Activated CD4-positive, alpha-beta memory T cell treated with anti-CD3 and anti-CD28 coated beads for 36 hours (primary cell): ENCODE measurements at places on chromosomes 4 and X. TPM values are rescaled to one million over a fixed set of nuclear protein-coding genes. Genes with fewer than 3 reads are reported as not detected.

DNA sequence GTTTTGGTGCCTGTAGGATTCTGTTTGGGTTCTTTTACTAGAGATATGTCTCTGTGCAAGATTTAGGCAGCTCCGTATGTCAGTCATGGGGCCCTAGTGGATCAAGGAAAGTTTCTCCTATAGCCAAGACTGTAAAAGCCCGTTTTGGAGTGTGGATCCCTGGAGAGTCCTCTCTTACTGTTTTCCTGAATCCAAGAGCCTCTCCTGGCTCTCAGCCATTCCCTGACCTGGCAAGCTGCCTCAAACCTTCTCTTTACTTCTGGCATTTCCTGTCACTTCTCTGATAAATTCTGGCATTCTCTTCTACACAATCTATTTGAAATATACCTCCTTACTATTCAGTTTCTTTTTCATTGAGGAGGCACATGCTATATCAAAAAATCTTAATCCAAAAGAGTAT lies 41.4 kb downstream of the DCAF12L2 start:
- H3K27me3 ChIP-seq: no peaks in the 10 kb centered on the region
- no peak overlapping the region for H3K4me3 ChIP-seq
- H3K36me3 ChIP-seq: no peaks in the 10 kb centered on the region
- no peak for DNase-seq
- no peak overlapping the region for H3K27ac ChIP-seq

GRCh38 chr4:114879916-114880669 lies 233.3 kb downstream of the NDST4 start:
- no peak overlapping the region for H3K27ac ChIP-seq
- H3K27me3 ChIP-seq: no peaks in the 10 kb centered on the region
- no peak for DNase-seq
- H3K4me3 ChIP-seq: no peak overlapping the region

The SSX5 gene
- total RNA-seq: not detected

DNA sequence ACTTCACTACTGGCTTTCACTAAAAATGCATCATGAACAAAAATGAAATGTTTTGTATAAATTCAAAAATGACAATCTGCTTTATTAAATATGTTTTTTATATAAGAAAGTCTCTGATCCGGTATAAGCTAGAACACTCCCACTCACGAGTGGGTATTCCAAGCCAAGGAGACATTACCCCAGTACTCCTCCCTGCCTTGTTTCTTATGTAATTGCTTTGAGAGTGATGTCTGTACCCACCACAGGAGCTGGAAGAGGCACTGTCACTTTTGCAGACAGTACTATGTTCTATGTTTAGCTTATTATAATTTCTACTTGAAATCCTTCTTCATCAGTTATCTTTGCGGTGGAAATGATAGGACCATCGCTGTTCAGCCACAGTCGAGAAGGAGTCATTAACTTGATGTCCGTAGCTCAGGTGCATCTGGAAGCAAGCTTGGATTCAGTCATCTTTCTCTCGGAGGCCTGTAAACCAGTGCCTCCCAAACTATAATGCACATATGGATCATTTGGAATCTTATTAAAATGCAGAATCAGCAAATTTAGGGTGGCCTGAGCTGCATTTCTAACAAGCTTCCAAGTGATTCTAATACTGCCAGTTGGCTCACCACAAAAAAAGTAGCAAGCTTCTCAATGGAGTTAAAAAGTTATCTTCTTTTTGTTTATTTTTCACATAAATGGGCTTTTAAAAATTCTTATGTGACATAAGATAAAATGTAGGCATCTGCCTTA lies 396.4 kb downstream of the GRIA2 start:
- no peaks in the 10 kb centered on the region for H3K36me3 ChIP-seq
- H3K27ac ChIP-seq: no peak overlapping the region
- no peak overlapping the region for H3K4me3 ChIP-seq
- DNase-seq: no peak
- no peaks in the 10 kb centered on the region for H3K4me1 ChIP-seq

- H3K4me3 ChIP-seq: no peak overlapping the region
- DNase-seq: no peak
- no peaks in the 10 kb centered on the region for H3K36me3 ChIP-seq
Measured at GRCh38 chrX:151938172-151938571, 25.5 kb downstream of the MAGEA4 start.

The RFC1 gene
- total RNA-seq: 86.7 TPM

DNA sequence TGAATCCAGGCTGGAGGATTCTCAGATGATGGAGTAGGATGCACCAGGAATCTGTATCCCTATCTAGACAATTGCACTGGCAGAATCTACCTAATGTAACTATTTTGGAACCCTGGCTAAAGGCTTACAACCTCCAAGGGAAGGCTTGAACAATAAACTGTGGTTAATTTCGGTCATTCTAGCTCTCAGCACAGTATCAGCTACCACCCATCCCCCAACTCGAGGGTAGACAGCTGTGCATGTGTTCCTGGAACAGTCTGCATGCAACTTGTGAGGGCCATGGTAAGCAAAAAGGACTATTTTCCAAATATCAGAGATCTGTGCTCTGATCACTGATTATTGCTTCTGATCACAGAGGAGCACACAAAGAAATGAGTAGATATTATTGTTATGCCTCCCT lies 34.0 kb downstream of the ELF2 start:
- H3K4me1 ChIP-seq: peaks cover 19% of the 10 kb centered on the region
- no peak for DNase-seq
- H3K36me3 ChIP-seq: peaks cover 2% of the 10 kb centered on the region
- no peak overlapping the region for H3K4me3 ChIP-seq
- H3K27ac ChIP-seq: no peak overlapping the region

GRCh38 chr4:186924723-186925122 lies 201.1 kb upstream of the FAT1 start:
- H3K36me3 ChIP-seq: no peaks in the 10 kb centered on the region
- no peak for DNase-seq
- H3K4me3 ChIP-seq: no peak overlapping the region
- no peaks in the 10 kb centered on the region for H3K27me3 ChIP-seq
- no peak overlapping the region for H3K27ac ChIP-seq
